ENCODE measurements at places on chromosomes 7 and 10. TPM values are rescaled to one million over a fixed set of nuclear protein-coding genes. Genes with fewer than 3 reads are reported as not detected.

Gene SEMA3D
- not detected for total RNA-seq

DNA sequence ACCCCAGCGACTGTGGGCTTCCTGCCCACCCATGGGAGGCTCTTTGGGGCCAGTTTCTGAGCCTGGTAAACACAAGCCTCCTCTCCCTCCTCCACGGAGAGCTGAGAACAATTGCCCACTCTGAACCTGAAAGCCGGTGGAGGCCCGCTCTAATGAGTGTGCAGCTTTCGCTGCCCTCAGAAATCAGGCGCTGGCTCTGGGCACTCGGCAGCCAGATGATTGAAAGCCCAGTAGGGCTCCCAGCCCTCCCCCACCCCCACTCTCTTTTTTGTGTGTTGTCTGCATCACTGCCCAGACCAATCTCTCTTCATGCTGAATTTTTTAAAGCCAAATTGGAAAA, 438.9 kb downstream of the RPS24 start:
- H3K36me3 ChIP-seq = no peaks in the 10 kb centered on the region
- H3K4me3 ChIP-seq = no peak overlapping the region
- no peak overlapping the region for H3K27ac ChIP-seq
- H3K4me1 ChIP-seq = no peaks in the 10 kb centered on the region
- no peaks in the 10 kb centered on the region for H3K27me3 ChIP-seq
- no peak for DNase-seq

GRCh38 chr10:84156768-84157167, 16.8 kb upstream of the GPR15LG start:
- H3K27ac ChIP-seq = peak overlapping the region; percentile 77
- H3K4me1 ChIP-seq = peaks cover 37% of the 10 kb centered on the region
- peak; percentile 70 for DNase-seq

Gene NODAL
- not detected for total RNA-seq

Gene CNPY1
- total RNA-seq = not detected
